DMS53 (cell line): ENCODE measurements at places on chromosomes 5 and 9.

DNA sequence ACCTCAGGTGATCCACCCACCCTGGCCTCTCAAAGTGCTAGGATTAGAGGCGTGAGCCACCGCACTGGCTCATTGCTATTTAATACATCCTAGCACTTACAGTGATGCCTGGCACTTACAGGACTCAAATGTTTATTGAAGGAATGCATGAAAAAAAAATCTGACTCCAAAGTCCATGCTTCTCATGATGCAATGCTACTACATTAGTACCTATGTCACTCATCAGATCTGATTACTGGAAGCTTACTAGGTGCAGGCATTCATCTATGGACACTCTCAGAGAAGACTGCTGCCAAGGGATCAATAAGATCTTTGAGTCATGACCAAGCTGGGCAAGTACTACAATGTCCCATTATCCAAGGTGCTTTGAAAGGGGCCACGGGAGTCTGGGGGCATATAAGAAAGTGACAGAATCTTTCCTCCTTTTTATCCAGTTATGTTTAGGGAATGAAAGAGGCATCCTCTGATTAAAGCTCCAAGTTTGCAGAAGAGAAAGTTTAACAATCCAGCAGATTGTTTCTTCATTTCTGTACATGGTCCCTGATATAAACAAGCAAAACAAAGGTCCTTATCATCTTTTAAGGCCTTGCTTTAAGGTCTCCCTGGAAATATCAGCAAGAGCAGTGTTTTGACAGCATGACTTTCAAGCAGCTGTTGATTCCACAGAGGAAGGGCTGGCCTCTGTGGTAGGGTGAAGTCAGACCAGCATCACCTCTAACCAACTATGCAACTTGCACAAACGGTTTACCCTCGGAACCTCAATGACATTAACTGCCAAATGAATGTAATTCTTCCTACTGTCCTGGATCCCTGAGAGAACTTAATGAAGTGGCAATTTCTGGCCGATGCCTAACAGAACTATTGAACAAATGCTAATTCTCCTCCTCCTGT lies 35.9 kb downstream of the ARPC5L start:
- no peak for DNase-seq

DNA sequence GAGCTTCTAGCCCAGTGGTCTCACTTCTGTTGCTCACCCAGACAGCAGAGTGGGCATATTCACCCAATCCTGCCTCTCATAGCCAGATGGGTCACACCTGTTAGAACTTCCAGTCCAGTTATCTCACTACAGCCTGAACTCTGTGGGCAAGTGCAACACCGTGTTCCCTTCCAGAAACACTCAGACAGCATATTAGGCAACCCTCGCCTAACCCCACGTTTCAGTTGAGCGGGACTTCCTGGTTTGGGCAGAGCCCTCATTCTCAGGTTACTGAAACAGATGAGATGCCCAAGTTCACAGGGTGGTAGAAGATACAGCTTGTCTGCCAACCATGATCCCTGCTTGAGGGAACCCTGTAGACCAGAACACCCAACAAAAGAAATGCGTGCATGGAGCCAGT lies 538.2 kb downstream of the CYLC2 start:
- no peak for DNase-seq

DNA sequence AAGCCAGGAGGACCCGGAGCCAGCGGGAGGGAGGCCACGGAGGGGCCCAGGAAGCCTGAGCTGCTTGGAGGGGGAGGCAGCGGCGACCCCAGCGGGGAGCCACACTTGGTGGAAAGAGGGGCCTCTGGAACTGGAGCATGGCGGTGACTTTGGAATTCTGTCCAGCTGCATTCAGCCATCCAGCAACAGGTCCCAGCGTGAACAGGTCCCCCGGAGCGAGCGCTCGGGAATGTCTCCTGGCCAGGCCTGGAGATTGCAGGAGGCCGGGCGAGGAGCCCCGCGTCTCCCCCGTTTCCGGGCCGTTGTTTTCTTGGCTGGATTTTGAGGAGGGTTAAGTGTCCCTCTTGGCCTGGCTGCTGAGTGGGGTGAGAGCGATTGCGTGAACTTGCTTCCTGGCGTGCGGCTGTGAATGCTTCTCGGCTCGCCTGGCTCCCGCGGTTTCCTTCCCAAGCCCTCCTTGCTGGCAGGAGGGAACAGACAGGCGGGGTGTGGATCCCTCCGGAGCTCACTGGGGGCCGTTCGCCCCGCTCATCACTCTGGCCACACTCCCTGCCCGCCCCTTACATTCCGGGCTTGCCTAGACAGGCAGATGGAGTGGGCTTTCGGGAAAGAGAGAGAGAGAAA lies 125.3 kb upstream of the IRX4 start:
- no peak for DNase-seq

DNA sequence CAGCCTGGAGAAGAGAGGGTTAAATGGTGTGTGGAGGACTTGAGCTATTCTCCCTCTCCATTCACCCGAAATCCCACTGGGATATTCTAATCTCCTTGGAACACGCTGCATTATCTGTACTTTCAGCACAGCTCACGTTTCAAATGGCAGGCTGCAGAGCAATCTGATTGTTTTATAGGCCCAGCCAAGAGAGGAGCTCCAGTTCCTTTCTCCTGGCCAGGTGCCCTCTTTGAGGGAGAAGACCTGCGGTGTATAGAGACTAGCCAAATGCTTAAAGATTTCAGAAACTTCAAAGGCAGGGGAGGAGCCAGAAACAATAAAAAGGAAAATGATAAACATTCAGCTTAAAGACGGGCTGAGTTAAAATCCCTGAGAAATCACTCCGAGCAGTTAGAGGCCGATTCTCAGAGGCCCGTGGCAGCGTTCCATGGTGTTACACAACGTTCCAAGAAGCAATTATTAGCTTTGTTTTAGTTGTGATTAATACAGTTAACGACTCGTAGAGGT lies 564.0 kb upstream of the KLF4 start:
- no peak for DNase-seq

GRCh38 chr5:109455598-109456096 lies 45.9 kb upstream of the PJA2 start:
- DNase-seq: peak; percentile 96
